ENCODE measurements at places on chromosomes 11 and 22. TPM values are rescaled to one million over a fixed set of nuclear protein-coding genes. Genes with fewer than 3 reads are reported as not detected.

Gene VSTM5
- total RNA-seq = not detected

Gene OR52I1
- not detected for total RNA-seq

Gene RNF214
- 4.0 TPM for total RNA-seq

Gene APOL1
- total RNA-seq = 27.0 TPM
